ENCODE measurements at places on chromosomes 2 and 18. TPM values are rescaled to one million over a fixed set of nuclear protein-coding genes. Genes with fewer than 3 reads are reported as not detected.

GRCh38 chr18:5958822-5959221, 63.5 kb upstream of the TMEM200C start:
- no peak for DNase-seq

RAB17 gene
- polyA plus RNA-seq = 4.8 TPM

PSMG2 gene
- polyA plus RNA-seq = 62.0 TPM

TMEM247 gene
- polyA plus RNA-seq = not detected

GRCh38 chr2:9462886-9463697, 11.3 kb upstream of the IAH1 start:
- no peak for DNase-seq

DNA sequence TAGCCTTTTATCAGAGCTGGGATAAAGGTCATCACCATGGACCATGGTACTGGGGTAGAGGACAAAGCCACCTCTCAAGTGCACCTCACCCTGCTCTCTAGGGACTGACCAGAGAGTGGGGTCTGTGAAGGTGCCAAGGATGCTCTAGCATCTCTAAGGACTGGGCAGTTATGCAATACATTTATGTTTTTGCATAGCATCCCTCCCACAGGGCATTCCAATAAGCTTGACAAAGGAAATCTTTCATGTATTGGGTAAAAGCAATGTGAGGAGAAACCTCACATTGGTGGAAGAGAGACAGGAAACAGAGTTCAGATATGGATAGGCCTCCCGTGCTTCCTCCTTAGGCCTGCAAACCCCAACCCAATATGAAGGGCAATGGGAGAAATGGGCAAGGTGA, 31.6 kb downstream of the STK39 start:
- no peak for DNase-seq

GRCh38 chr2:236939721-236940231, 145.9 kb upstream of the COPS8 start:
- no peak for DNase-seq

DNA sequence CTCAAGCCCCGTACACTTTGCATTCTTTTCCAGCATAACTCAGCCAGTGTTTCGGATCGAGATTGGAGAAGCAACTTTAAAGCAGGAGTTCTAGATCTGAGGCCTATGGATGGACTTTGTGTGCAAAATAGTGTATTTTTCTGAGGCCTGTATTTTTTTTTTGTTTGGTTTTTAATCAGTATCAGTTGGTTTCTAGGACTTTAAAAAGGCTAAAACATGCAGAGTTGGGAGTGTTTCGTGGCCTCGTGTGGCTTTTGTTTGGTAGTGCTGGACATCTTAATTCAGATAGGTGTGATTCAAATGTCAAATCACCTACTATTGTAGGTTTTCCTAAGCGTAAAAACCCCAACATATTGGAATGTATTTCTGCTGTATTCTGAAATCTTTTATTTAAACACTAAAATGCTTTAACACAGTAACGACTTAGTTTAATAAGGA, 282 bp upstream of the PUS10 start:
- no peak for DNase-seq

GRCh38 chr18:43692099-43692690, 414.9 kb upstream of the SYT4 start:
- DNase-seq = no peak

DNA sequence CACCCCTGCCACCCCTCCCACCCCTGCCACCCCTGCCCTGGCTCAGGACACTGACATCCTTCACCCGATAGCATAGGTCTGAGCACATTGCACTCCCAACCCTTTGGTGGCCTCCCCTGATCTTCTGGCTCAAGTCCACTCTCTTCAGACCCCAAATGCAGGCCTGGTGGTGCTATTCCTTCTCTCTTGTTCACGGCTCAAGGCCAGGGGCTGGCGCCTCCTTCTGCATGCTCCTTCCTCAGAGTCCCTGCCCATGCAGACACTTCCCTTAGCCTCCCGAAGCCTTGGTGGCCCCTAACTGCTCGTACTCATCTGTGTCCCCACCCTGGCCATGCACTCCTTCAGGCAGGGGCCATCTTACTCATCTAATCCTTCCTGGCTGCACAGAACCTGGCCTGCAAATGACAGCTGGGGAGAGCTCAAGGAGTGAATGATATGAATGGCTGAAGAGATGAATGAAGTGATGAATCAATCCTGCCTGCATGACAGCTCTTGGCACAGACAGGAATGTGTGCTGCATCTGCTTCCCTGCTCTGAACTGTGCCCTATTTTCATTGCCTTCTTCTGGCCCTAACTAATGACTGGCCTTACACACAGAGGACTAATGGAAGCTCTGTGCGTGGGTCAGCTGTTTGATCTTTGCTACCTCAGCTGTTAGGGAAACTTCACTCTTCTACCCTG, 290.8 kb downstream of the DYSF start:
- DNase-seq = no peak

DNA sequence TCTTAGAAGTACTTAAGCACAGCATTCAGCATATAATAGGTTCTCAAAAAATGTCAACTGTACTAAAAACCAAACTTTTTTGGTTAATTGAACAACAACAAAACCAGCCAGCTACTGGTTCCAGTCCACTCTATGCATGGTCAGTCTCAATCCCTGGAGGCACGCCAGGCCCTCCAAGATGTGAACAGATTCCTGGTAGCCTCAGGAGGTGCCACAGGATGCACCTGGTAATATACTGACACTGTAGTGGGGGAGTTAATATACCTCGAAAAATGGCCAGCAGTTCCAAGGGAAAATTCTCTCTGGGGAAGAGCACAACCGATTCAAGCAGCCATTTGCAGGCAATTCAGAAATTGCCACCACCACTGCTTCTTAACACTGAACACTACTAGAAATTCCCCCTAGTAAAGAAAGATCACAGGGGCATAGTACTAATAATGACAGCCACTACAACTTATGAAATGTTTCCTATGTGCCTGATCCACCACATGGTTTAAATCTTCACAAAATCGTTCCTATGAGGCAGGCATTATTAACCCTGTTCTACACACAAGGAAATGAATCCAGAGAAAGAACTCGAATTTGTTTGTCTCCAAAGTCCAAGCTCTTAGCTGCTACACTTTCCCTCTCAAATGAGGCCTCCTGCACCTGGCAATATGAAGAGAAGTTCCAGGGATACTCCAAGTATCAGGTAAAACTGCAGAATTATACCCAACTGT, 3.4 kb downstream of the MGAT4A start:
- DNase-seq = no peak

GRCh38 chr18:76350134-76351025, 144.7 kb downstream of the ZNF516 start:
- DNase-seq = no peak

GRCh38 chr2:174062934-174063333, 97.8 kb upstream of the SP3 start:
- DNase-seq = no peak

DNA sequence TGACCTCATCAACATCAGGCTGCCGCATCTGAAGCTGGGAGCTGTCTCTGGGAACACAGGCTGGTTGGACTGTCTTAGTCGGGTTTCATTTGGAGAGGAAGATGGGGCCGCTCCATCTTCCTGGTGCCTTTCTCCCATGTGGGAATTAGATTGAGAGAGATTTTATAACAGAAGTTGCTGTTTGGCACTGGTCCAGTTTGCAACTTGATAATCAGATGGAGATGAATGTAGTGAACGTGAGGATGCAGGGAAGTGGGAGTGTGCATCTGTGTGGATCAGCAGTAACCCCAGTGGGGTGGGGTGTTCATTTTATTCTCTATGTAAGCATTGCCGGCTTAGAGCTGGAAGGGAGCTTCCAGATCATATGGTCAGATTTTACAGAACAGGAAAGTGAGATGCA, 250.9 kb downstream of the DCDC2C start:
- DNase-seq = no peak

RBKS gene
- polyA plus RNA-seq = 4.6 TPM

DNA sequence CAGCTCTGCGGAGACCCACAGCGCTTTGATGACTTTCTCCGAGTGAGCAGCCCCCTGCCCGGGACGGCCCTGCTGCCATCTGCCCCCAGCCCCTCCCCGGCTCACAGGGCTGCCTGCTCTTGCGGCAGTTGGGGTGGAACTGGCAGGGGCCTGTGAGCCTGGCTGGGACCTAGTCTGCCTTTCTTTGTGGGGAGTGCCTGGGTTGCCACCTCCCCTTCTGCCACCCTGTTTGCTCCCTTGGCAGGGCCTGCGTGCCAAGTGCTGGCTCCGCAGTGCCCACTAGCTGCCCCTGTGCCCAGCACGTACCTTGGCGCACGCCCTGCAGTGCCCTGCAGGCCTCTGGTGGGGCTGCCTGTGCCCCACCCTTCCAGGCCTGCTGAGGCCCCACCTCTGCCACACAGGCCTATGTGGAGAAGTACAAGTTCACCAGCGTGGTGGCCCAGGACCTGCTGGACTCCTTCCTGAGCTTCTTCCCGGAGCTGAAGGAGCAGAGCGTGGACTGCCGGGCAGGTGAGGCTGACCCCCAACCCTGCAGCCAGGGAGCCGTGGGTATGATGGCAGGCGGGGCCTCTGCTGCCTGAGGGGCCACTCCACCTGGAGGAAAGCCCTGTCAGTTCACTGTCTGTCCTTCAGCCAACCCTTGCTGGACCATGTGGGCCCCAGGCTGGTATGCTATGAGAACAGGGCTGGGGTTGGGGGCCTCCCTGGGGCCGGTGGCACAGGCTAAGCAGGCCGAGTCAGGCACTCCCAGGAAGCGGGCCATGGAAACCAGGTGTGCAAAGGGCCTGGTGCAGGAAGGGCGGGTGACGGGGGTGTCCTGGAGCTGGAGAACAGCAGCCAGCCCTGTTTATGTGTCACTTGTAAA, 7.0 kb downstream of the RNPEPL1 start:
- DNase-seq = peak; percentile 11

OSBPL6 gene
- polyA plus RNA-seq = 1.4 TPM

GRCh38 chr2:126657636-126658318, 1.8 kb downstream of the GYPC start:
- peak; percentile 76 for DNase-seq

SLC25A52 gene
- polyA plus RNA-seq = not detected

STK39 gene
- polyA plus RNA-seq = 27.7 TPM

- peak; percentile 6 for DNase-seq
These were observed 3.1 kb downstream of the DLX1 start for GRCh38 chr2:172088245-172089004.

CABYR gene
- not detected for polyA plus RNA-seq

DNA sequence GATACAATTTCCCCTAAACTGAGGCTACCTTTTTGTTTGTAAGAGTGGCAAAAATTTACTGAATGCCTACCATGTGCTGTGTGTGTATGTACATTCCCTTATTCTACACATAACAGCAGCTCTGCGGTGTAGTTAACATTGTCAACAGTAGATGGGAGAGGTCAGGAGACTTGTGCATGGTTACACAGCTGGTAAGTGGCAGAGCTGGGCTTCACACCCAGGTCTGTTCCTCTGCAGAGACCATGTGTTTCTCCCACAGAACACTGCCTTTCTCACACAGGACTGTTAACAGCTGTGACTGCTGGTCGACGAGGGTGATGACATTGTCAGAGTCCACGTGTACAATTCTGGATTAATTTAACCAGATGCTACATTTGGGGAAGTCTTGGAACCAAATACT, 49.1 kb downstream of the EML6 start:
- no peak for DNase-seq

GRCh38 chr2:119857742-119858141, 98.0 kb downstream of the PTPN4 start:
- DNase-seq = no peak

GRCh38 chr2:139156730-139157129, 376.5 kb upstream of the NXPH2 start:
- no peak for DNase-seq

DNA sequence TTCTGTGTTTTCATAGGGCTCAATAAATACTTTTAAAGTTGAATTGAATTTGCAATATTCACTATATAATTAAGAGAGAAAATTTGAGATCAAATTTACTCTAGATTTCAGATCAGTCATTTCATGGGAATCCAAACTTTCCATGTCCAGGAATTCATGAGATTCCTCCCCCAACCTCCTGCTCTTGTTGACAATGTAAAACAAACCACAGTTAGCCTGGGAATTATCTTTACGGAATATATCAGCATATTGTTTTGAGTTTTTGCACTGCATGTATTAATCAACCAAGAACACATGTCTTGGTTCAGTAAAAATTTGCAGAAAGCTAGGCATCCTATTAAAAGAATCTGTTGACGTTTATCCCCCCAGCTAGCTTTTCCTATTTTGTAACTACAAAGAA, 42.3 kb downstream of the CYP1B1 start:
- DNase-seq = no peak

DNA sequence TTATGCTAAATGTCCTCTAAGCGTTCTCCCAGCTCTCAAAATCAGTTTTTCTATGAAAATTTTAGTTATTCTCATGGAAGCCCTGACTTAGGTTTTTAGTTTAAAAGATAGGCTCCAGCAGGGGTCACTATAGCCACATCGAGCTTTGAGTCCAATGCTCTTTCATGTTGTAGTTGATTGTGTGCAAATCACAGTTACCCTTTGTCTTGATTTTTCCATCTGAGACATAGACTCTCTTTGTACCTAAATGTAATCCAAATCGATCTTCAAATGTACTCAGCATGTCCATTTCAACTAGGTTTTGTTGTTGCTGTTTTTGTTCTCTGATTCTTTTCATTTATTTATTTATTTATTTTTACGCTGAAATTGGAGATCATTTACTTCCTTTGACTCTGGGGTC, 26.4 kb upstream of the MSTN start:
- peak; percentile 48 for DNase-seq

GRCh38 chr2:176427549-176427948, 158.3 kb downstream of the MTX2 start:
- no peak for DNase-seq

SERPINB11 gene
- polyA plus RNA-seq = not detected

COQ10B gene
- polyA plus RNA-seq = 29.0 TPM

DNA sequence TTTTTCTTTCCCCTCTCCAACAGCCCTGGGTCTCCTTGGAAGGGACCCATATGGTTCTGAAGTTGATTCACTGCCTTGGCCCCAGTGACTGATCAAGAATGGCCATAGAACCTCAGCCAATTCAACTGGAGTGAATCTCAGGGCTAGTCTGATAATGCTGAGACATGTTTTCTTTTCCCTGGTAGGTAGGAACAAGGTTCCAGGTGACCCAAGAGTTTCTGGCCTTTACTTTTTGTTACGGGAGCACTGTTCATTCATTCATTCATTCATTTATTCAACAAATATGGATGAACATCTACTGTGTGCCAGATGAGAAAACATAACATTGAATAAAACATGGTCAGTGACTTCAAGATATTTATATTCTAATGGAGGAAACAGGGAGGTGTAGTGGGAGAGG, 3.1 kb upstream of the ZCCHC2 start:
- no peak for DNase-seq

- no peak for DNase-seq
These were observed 998 bp upstream of the SLC66A3 start for GRCh38 chr2:11154016-11154922.

GRCh38 chr18:12012697-12013096, 31.4 kb downstream of the IMPA2 start:
- DNase-seq = no peak

DNA sequence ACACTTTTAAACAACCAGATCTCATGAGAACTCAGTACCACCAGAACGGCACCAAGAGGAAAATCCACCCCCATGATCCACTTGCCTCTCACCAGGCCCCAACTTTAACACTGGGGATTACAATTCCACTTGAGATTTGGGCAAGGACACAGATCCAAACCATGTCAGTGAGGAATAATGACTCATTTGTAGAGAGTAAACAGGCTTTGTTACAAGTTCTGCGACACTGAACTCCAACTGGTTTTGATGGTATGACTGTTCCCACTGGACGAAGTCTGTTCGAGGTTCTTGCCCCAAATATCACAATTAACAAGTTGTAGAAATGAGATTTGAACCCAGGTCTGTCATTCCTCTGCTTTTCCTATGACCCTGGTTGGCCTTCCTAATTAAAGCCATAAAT, 718.1 kb upstream of the ID2 start:
- no peak for DNase-seq

ANTXR1 gene
- 8.9 TPM for polyA plus RNA-seq

GRCh38 chr2:239098288-239098970, 250.5 kb downstream of the TWIST2 start:
- DNase-seq = no peak
